Lung microvascular endothelial cell (primary cell): ENCODE measurements at places on chromosomes 13 and 19. TPM values are rescaled to one million over a fixed set of nuclear protein-coding genes. Genes with fewer than 3 reads are reported as not detected.

Gene MYH14
- under 0.01 TPM in 2 replicates for total RNA-seq

DNA sequence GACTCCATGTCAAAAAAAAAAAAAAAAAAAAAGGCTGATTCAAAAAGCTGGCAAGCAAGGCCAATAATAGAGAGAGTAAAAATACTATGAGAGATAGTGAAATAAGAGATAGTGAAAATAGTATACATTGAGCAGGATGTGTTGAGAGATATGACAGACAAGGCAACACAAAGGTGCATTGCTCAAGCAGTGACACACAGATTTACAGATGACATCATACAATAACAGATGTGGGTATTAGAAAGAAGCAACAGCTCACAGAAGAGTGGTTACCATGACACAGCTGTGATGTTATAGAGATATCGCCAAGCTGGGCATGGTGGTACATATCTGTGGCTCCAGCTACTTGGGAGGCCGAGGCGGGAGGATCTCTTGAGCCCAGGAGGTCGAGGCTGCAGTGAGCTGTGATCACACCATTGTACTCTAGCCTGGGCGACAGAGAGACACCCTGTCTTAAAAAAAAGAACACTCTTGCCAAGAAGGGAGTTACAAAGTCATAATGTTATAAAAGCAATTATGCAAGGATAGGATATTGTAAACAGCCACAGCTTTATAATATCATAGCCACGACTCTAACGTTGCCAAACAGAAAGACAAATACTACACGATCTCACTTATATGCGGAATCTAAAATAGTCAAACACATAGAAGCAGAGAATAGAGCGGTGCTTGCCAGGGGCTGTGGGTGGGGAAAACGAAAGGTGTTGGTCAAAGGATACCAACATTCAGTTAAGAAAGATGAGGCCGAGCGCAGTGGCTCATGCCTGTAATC lies 10.3 kb downstream of the TNFSF9 start:
- DNase-seq, result no peak

Gene RUBCNL
- total RNA-seq, result 0.20 TPM in 1 of 2 replicates, not detected in the other

Gene IZUMO2
- not detected in 2 replicates for total RNA-seq

DNA sequence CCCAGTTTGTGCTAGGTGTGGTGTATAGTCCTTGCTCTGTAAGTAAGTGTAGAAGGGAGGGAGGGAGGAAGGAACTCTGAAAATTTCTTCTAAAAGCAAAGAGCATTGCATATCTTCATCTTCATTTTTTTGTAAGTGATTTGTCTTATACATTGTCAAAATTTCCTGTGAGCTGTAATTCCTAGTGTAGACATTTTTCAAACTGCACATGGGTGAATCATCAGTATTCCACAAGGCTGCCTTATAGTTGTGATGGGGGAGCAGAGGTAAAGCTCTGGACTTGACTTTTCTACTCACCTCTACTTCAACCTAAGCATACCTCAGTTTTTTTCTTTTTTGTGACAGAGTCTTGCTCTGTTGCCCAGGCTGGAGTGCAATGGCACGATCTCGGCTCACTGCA lies 86.9 kb downstream of the CDK8 start:
- DNase-seq, result peak; percentile 17

- DNase-seq, result no peak
Observed at GRCh38 chr13:95784900-95785290, 108.0 kb downstream of the DNAJC3 start.

DNA sequence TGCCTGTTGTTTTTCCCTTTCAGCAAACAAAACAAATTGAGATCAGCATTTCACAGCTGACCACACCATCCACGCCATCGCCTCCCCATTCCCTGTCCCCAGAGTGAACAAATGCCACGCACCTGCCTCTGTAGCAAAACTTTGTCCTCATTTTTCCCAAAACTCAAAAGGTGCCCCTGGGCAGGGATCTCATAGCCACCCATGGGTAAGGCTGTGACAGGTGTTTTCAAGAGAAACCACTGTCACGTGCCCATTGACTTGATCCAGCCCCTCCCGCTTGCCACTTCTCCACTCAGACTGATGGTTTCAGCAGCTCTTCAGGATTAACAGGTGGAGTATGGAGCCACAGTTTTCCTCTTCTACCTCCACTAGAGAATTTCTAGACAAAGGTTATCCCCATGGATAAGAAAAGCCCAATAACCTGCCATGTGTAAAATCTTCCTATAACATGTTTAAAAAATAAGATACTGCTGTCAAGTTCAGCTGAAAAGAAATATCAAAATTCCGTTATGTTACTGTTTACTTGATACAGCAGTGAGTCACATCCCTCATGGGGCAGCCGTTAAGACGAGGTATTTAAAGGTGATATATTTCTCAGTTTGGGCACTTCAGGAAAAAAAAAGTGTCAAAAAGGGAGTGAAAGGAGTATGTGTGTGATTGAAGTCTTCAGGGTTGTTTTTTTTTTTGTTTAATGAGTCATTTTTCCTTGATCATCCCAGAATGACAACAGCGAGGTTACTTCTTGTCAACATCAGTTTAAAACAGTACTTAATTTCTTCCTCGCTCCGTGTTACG lies 63.5 kb upstream of the GPR183 start:
- DNase-seq, result no peak

GRCh38 chr13:77979721-77980385 lies 61.2 kb upstream of the EDNRB start:
- no peak for DNase-seq

DNA sequence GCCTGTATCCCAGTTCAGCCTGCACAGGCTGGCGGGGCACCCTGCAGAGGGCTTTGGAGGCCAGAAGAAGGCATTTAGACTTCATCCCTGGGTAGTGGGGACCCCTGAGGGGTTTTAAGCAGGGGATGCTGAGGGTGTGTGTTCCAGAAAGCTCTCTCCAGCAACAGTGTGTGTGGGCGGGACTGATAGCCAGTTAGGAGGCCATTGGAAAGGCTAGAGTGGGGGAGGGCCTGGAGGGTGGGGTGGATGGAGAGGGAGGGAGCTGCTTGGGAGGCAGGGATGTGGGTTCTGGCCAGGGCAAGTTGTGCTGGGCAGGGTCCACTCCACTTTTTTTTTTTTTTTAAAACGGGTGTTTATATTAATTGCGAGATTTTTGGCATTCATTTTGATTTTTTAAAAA lies 28.3 kb downstream of the LYL1 start:
- DNase-seq, result no peak
